ENCODE measurements at places on chromosomes 16 and 17.

DNA sequence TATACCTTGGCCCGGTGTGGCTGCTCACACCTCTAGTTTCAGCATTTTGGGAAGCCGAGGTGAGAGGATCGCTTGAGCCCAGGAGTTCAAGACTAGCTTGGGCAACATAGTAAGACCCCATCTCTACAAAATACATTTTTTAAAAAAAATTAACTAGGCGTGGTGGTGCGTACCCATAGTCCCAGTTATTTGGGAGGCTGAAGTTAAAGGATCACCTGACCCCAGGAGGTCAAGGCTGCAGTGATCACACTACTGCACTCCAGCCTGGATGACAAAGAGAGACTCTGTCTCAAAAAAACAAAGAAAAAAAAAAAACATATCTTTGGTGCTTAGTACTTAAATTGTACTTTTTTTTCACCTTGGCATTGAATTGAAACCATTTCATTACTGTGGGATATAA lies 99.0 kb downstream of the CACNG1 start:
- no peak for DNase-seq

DNA sequence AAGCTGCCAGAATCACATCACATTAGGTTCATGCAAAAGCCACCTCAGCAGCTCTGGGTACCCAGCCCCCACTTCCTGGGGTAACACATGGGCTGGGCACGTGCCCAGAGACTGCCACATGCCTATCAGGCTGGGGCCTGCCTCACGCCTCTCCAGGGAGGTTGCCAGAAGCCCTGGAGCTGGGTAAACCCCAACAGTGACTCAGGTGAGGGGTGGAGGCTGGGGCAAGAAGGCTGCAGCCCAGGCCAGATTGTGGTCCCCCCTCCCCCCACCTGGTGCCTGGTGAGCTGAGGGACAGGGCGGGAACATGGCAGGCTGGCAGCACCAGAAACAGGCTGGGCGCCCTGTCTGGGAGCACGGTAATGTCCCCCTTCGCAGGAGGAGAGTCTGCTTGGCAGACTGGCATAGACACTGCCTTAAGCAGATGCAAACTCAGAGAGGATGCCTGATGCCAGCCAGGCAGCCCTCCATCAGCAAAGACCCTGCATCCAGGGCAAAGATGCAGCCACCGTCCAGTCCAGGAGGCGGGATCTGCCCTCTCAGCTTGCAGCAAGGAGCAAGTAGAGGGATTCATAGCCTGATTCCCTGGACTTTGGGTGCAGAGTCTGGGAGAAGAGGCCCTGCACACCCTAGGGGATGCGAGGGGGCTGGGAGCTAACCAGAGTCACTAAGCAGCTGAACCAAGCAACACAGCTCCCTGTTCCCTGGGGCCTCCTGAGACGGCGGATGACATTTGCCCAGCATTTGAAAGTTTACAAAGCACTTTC lies 28.8 kb downstream of the NGFR start:
- DNase-seq, result peak; percentile 10

DNA sequence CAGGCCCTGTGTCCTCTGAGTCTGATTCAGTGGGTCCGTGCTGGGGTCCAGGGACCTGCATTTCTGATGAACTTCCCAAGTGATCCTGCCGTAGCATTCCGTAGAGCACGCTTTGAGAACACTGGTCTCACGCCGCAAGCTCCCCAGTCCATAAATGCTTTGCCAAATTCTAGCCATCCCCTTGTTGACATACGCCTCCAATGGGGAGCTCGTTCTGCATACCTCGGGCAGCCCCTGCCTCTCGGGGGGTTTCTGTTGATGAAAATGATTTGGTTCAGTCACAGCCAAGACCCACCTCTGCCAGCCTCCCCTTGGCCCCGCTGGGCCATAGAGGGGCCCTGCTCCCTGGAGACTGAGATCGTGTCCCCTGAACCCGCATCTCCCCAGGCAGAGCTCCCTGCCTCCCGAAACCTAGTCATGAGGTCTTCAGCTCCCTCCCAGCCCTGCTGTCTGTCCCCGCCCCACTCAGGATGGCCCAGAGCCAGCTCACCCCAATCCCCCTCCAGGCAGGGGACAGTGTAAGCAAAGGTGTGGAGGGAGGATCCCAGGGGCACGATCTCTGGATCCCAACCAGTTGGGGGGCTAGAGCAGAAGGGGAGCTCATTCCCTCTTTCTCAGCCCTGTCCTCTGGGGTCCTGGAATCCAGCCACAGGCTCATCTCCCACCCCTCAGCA lies 16.2 kb upstream of the SPNS2 start:
- no peak for DNase-seq

GRCh38 chr16:30041841-30042240 lies 10.8 kb upstream of the TLCD3B start:
- no peak for DNase-seq

- DNase-seq, result no peak
Measured at GRCh38 chr17:49148171-49148570, 15.6 kb downstream of the B4GALNT2 start.

DNA sequence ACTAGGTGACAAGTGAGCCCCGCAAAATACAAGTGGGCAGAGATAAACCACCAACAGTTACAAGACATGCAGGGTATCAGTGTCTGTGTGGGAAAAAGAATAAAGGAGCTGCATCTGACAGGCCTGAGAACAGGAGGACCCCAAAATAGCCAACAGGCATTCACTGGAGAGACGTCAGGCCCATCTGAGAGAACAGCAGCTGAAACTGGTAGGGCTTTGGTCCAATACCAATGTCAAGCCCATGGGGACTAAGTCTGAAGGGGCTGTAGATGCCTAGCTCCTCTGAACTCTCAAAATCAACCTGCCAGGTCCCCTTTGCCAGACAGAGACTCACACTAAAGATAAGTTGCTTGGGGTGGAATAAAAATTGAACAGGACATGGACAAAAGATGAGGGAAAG lies 30.5 kb upstream of the TANC2 start:
- DNase-seq, result no peak

DNA sequence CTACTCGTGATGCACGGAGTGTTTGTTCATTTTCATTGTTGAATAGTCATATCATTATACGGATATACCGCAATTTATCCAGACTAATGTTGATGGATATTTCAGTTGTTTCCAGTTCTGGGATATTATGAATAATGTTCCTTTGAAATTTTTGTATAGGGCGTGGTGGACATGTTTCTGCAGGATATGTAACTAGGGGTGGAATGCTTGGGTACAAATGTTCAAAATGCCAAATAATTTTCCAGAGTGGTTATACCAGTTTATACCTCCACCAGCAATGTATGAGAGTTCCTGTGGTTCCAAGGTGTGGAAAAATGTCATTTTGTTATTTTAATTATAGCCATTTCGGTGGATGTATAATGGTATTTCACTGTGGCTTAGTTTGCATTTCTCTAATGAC lies 53.6 kb downstream of the NUP88 start:
- DNase-seq, result no peak

DNA sequence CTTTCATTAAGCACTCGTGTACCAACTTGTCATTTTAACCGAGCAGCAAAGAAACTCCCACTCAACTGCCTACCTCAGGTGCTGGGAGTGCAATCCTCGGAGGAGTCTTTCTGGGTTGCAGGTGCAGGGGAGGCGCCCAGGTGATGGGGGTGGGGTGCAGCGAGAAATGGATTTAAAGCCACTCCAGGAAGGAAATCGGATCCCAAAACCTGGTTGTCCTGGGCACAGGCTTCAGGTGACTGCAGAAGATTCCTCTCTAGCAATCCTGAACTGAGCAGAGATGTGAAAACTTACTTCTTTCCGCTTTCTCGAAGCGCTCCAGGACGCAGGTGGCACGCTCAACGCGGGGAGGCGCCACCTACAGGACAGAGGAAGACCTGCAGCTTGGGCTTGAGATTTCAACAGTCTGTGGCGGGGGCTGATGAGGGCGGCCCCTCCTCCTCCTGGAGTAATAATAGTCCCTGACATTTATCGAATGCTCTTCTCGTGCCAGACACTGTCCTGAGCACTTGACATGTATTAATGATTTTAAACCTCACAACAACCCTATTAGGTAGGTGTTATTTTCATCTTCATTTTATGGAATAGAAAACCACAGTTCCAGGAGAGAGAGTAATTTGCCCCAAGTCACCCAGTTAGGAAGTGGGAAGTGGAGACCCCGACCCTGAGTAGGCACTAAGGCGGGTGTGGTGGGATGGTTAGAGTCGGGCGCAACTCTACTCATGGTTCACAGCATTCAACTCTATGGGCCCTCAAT lies 27.2 kb upstream of the SKAP1 start:
- DNase-seq, result peak; percentile 40

- DNase-seq, result no peak
Measured at GRCh38 chr17:55394357-55395021, 27.1 kb downstream of the MMD start.

GRCh38 chr16:79658301-79659033 lies 57.9 kb upstream of the MAF start:
- DNase-seq, result no peak

- DNase-seq, result no peak
Measured at GRCh38 chr17:67879662-67880061, 54.4 kb downstream of the BPTF start.

- DNase-seq, result no peak
Measured at GRCh38 chr16:73232555-73233328, 184.8 kb upstream of the ZFHX3 start.

DNA sequence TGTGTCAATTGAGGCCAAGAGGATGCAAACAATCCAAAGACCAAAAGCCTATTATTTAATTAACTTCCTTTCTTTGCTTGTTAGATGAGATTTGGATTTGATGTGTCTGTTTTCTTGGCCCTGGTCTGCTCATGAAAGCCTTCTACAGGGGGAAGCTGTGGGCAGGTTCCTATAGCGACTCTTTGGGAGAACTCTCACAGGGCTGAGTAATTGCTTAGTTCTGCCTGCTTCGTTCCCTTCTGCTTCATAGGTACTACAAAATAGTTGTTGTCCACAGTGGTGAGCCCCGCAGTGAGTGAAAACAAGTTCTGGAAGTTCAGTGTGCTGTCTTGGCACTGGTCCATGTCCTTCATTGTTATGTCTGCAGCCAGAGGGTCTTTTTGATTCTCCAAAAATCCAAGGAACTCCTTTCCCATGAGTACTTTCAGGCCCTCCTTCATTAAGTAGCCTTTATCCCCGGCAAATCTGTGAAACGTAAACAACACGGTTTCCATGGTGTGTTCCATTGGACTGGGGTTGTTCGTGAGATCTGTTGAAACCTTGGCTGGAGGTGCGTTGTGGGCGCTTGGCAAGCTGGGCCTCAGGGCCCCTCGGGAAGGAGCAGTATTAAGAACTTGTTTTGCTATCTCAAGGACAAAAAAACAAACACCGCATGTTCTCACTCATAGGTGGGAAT lies 30.0 kb upstream of the ANKRD40CL start:
- DNase-seq, result no peak

- DNase-seq, result no peak
Measured at GRCh38 chr16:58556678-58557077, 41.4 kb downstream of the SETD6 start.

- DNase-seq, result no peak
Measured at GRCh38 chr16:73287859-73288405, 240.0 kb upstream of the ZFHX3 start.

DNA sequence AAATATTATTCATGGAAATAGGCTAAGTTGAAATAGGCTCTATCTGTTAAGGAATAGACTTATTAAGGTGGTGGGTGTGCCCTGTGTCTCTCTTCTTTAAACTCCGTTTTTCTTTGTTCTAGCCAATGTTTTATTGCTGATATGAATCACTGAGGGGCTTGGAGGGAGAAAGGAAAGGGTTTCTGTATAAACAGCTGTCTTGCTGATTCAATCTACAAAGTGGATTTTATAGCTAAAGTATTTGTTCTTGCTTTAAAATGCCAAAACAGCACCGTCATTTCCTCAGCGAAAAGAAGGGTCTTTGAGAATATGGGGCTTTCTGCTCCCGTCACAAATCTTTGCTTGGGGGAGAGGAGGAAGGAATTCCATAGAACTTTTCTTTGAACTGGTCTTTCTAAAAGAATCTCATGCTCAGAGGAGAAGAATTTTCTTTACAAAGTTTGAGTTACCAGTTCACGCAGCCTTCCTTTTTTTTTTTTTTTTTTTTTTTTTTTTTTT lies 39.3 kb downstream of the MSI2 start:
- DNase-seq, result no peak

- no peak for DNase-seq
Measured at GRCh38 chr17:27413792-27414191, 42.5 kb upstream of the KSR1 start.

DNA sequence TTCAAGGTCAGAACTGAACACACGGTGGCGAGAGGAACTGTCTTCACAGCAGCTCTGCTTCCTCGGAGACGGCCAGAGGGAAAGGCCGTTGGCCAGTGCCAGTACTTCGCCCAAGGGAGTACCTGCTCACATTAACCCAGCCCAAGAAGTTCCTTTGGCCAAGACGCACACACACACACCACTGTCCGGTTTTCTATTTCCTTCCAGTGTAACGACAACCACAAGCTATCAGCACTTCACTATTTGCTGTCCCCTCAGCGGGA lies 744 bp upstream of the GGNBP2 start:
- DNase-seq, result no peak

DNA sequence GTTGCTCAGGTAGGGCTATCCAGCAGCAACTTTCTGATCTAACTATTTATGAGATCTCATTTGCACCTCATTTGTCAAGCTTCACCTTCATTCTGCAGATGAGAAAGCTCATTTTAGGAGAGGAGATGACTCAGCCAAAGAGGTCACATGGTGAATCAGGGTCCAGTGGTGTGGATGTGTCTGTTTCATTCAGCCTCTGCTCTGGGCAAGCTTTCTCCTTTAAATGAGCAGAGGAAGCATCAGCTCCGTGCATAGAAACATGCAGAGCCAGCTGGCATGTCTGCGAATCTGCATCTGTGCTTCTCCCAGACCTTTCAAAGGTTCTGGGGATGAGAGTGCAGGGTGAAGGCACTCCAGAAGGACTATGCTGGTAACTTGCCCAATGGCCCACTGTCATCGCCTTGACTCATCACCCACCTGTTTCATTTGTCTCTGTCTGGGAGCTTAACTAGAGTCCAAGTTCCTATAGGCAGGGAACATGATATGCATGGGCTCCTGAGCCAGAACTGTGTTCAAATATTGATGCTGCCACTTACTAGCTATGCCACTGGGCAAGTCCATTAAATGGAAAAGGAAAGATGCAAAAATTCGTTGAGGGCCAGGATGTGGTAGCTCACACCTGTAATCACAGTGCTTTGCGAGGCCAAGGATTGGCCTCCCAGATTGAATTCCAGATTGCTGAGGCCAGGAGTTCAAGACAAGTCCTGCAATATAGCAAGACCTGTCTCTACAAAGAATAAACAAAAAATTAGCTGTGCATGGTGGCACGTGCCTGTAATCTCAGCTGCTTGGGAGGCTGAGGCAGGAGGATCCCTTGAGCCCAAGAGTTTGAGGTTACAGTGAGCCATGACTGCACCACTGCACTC lies 67.1 kb upstream of the NLK start:
- DNase-seq, result no peak

DNA sequence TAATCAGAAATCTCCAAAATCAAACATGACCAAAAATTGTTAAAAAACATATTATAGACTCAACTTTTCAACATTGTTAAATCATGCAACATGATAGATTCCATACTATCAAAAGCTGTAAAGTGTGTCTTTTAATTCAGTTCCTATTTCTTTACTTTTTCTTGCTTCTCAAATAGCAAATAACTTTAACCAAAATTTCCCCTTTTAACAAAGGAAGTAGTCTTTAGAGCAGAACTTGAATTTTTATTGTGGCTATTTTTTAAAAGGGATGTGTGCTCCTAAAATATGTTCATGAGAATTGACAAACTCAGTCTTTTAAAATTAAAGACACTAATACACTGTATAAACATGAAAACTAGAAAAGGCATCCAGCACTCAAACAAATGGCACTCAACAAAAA lies 49.1 kb downstream of the SPAG9 start:
- no peak for DNase-seq

Measured in stimulated activated CD8-positive, alpha-beta memory T cell treated with anti-CD3 and anti-CD28 coated beads, Interleukin-4, amount 100 ng/mL, for 4 hours (primary cell).